ENCODE measurements at places on chromosomes 4 and X.

GRCh38 chr4:140256335-140256734 lies 102.4 kb upstream of the MAML3 start:
- DNase-seq, result no peak

DNA sequence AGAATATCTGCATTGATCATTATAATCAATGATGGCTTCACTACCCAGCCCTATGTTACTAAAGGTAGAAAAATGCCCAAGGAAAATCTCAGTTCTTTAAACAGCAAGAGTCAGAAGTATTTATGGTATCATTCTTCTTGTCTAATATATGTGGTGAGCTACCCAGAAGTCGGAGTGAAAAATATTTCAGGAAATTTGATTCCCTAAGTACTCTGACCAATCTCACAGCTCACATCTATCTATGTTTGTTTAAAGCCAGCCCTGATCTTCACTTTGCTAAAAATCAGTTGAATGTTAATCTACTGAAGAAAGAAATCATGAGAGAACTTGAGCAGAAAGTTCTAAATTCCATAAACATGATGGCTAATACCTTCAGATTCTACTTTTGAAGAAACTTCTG lies 522.9 kb upstream of the SLIT2 start:
- no peak for DNase-seq

- DNase-seq, result no peak
Observed at GRCh38 chr4:6338175-6338950, 68.7 kb downstream of the WFS1 start.

- no peak for DNase-seq
Observed at GRCh38 chrX:130728208-130728607, 174.8 kb downstream of the ENOX2 start.

- DNase-seq, result no peak
Observed at GRCh38 chr4:8117278-8117682, 41.3 kb downstream of the ABLIM2 start.

DNA sequence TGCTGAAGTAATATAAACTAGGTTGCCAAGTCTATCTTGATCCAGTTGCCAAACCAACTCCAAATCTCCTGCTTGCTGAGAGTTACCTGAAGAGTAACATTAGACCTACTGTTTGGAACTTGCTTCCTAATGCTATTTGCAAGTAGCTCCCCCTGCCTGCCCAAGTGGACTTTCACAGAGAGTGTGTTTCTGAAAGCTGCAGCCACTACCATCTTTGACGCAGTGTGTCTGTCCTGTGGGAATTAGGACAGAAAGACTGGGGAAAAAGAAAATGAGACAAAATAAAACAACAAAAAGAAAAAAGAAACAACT lies 195.0 kb upstream of the HS3ST1 start:
- no peak for DNase-seq

DNA sequence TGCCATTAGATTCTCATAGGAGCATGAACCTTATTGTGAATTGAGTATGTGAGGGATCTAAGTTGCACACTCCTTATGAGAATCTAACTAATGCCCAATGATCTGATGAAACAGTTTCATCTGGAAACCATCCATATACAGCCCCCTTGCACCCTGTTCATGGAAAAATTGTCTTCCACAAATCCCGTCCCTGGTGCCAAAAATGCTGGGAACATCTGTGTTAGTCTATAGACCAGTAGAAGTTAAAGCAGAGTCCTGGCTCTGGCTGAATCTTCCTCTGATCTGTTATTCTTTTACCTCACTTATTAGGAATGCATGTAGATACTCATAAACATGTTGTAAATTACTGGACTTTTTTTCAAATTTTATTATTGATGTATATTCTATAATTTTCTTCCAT lies 29.2 kb downstream of the SULT1B1 start:
- DNase-seq, result no peak

- DNase-seq, result no peak
Observed at GRCh38 chr4:56139241-56139827, 190.6 kb downstream of the CEP135 start.

DNA sequence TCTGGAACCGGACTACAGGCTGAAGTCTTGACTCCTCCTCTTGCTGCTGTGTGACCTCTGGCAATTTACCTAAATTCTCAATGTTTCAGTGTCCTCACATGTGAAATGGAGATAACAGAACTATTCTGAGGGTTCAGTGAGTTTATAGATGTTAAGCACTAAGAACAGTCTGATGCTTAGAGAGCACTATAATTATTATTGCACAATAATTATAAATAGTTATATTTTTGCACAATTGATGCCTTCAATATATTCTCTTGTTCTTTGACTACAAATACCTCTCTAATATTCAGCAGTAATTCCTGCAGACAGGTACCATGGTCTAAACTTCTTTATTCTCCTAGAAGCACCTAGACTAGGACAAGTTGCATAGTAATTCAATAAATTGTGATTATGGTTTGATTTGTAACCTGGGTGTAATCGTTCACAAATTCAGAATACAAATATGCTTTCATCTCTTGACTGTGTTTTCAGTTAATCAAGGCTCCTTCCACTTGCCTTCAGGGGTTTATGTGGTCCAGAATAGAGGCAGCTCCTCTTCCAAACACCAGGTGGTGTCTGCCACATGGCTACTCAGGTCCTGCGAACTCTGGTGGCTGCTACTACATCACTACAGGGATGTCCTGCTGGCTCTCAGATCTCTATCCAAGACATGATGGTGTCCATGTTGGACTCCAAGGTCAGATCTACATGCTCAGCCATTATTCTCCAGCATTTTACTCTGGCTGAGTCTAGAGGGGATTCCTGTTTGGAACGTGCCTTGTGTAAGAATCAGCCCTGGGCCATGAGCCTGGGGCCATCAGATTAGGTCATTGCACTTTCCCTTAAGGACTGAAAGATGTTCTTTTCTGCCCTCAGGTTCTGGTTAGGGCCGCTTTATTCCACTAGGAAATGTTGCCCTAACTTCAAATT lies 103.4 kb downstream of the QRFPR start:
- no peak for DNase-seq

GRCh38 chr4:157014621-157015591 lies 43.3 kb upstream of the PDGFC start:
- DNase-seq, result no peak

GRCh38 chr4:110742143-110742542 lies 119.3 kb upstream of the PITX2 start:
- no peak for DNase-seq

- DNase-seq, result no peak
Observed at GRCh38 chrX:31036895-31037294, 34.9 kb downstream of the FTHL17 start.

GRCh38 chr4:186707996-186708395 lies 15.7 kb downstream of the FAT1 start:
- DNase-seq, result no peak

GRCh38 chr4:173573286-173573685 lies 43.3 kb upstream of the HAND2 start:
- DNase-seq, result no peak

GRCh38 chrX:20140420-20140819 lies 1.2 kb downstream of the EIF1AX start:
- no peak for DNase-seq

- DNase-seq, result no peak
Observed at GRCh38 chrX:13345438-13345837, 25.6 kb upstream of the ATXN3L start.

GRCh38 chrX:47191806-47192401 lies 1.7 kb upstream of the UBA1 start:
- DNase-seq, result no peak

DNA sequence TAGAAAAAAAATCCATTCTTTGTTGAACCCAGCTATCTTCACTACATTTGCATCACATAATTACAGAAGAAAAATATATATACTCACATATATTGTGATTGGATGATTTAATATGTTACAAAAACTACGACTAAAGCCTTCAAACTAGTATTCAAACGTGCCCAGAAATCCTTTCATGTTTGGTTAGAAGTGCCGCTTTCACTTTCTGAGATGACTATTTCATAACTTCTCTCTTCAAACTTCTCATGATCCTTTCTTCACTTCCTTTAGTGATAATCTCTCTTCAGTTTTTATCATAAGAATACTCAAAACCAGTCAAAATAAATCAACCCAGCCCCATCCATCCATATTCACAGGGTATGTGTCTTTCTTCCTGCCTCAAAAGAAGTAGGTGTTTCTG lies 50.8 kb upstream of the NAF1 start:
- no peak for DNase-seq

GRCh38 chr4:156329779-156330178 lies 376.1 kb upstream of the CTSO start:
- DNase-seq, result no peak

- no peak for DNase-seq
Observed at GRCh38 chr4:186067757-186068385, 1.1 kb upstream of the TLR3 start.

DNA sequence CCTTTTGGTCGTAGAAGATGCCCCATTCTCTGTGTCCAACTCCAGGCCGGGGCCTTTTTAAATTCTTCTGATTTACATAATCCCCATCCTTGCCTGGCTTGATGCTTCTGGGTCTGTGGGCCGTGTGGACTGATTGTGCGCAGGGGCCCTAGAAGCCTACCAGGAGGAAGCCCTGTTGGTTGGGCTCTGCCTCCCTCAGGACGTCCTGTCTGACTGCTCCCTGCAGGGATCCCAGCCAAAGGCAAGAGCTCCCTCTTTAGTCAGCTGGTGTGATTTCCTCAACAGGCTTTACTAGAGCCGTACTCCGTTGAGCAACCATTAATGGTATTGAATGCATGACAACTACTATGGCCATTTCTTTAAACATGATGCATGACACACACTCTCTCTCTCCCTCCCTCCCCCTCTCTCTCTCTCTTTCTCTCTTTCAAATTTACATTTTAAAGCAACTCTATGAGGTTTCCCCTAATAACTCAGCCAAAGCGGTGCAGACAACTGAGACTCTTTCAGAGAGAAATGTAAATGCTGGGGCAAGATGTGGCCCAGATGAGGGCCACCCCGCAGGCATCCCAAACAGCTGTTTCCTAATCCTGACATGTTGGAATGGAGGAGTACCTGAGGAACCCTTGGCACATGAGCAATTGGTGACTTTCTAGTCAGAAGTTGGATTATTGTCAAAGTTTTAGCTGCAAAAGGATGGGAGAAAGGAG lies 117.3 kb downstream of the DRD5 start:
- no peak for DNase-seq

DNA sequence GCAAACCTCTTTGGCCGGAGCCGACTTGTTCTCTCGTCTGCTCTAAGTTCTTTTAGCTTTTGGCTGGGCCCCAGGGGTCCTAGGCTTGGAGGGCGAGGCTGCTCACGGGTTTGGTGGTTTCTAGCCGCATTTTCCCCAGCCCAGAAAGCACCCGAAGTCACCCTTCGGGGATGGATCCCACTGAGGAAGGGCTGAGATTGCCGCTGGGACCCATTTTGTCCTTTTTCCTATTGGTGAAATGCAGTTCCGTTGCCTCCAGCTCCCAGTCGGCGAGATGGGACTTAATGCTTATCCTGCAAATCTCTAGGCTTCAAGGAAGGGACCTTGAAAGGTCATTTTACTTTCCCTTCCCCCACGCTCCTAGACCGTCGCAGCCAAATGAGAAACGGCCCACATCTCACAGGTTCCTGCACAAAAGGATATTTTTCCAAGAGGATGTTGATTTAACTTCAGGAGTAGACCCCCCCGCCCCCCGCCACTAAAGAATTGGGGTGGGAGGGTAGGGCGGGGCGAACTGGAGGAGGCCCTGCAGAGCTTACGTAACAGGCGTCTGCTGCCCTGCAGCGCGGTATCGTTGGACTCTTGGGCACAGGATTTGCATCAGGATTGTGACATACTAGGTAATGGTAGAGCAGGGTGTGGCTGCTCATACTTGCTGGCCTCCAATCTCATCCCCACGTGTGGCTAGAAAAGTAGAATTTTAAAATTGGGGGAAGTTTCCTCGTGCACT lies 564 bp downstream of the PGK1 start:
- peak; percentile 67 for DNase-seq

DNA sequence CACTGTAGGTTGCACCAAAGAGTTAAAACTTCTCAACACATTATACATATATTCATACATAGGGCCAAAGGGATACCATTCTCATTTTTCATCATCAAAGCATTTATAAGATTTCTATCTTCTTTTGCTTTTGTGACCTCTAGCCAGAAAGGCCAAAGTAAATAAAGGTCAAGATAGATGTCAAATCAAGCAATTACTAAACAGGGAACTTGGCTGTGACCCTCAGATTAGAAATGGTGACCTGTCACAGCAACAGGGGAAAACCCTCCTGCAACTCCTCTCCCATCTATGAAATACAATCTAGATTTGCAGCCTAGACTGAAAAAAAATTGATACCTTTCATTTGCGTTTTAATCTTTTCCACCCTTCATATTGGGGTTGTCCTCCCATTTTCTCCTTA lies 225.6 kb upstream of the FAM241A start:
- DNase-seq, result no peak

DNA sequence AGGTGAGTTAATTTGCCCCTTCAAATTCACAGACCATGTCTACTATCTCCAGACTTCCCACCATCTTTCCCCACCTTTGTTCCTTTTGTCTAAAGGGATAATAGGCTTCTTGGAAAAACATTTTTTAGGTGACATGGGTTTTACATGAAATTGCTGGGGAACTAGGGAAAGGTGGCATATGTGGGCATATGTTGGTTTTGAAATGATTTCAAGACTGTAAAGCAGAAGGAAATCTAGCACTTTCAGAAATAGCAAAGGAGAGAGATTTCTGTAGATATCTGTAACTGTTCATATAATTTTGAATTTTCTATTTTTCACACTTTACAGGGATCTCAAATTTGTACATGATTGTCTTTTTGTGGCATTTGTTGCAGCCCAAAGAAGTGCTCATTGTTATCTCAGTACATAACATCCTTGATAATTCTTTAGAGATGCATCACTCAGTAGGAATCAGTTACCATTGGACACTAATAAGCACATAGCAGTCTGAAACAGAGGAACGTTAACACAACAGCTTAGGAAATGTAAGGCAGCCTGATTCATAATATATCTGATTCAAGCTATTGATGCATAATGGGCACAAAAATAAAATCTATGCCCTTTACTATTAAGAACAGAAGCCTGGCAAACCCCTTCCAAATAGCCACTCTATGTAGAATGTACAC lies 659.7 kb downstream of the CENPC start:
- DNase-seq, result no peak

GRCh38 chr4:79848329-79848728 lies 224.7 kb downstream of the ANTXR2 start:
- no peak for DNase-seq

GRCh38 chrX:9326369-9326768 lies 138.5 kb upstream of the TBL1X start:
- DNase-seq, result no peak

GRCh38 chr4:109945056-109945455 lies 32.4 kb downstream of the EGF start:
- DNase-seq, result no peak

GRCh38 chr4:126986828-126987227 lies 645.9 kb upstream of the INTU start:
- DNase-seq, result no peak

- DNase-seq, result no peak
Observed at GRCh38 chr4:69239557-69240168, 25.1 kb upstream of the UGT2B11 start.

DNA sequence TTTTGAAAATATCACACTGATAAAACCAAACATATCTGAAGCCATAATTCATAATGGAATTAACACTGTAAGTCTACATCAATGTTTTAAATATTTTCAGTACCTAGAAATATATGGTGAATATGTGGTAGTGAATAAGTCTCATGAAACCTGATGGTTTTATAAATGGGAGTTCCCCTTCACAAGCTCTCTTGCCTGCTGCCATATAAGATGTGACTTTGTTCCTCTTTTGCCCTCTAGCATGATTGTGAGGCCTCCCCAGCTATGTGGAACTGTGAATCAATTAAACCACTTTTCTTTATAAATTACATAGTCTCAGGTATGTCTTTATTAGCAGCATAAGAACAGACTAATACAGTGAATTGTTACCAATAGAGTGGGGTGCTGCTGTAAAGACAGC lies 536.8 kb upstream of the GALNT7 start:
- no peak for DNase-seq
